NCI-H1436 (cell line): ENCODE measurements at places on chromosomes 1 and 21.

- DNase-seq: no peak
Measured at GRCh38 chr1:212791261-212791675, 309 bp downstream of the NSL1 start.

GRCh38 chr1:16612332-16613172 lies 812 bp downstream of the NBPF1 start:
- no peak for DNase-seq

DNA sequence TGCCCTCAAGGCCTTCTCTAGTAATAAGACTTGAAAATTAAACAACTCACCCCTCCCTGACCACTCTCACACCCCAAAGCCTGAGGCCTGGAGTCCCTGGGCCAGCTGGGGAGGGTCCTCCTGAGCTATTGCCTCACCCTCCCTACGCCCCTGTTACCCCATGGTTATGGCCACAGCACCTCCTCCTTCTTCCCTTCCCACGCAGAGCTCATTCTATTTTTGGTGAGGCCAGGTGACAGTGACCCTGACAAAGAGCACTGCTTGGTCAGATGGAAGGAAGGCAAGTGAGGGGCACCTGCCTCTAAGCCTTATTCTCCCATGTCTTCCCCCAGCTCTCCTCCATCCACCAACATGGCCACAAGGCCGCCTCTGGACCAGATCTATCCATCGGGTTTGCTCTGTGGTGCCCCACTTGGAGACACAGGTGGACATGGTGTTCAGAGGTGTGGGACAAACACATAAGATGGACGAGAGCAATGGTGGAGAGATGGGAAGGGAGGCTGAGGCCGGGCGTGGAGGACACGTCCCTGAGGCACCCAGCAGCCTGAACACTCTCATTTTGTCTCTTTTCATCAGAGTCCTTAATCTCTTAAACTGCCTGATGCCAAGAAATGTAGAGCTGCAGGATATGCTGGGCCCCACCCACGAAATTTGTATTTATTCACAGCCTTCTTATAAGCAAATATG lies 42.6 kb downstream of the FCRL5 start:
- no peak for DNase-seq

DNA sequence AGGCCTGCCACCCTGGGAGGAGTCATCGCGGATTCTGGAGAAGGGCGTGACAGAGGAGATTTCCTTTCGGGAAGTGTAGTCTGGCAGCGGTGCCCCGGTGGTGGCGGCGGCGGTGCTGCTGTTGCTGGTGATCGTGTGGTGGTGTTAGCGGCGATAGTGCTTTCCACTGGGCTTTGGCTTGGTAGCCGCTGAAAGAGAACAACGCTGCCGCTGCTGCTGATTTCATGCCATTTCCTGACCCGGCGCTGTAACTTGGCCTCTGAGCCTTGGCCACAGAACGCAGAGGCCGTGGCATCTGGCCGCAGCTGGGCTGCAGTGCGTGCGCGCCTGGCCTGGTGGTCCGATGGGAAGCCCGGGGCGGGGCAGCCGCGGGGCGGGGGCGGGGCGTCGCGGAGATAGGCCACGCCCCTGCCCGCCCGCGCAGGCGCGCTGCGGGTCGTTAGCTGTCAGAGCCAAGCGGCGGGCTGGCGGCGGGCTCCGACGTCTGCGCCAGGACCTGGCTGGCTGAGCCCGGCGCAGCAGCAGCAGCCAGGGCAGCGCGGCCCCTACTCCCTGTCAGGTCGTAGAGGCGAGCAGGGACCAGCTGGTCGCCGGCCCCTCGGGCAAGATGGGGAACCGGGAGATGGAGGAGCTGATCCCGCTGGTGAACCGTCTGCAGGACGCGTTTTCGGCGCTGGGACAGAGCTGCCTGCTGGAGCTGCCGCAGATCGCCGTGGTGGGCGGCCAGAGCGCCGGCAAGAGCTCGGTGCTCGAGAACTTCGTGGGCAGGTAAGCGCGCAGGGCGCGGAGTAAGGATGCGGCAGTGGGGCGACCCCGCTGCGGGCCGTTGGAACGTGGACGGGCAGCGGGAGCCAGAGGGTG lies at the start of gene DNM3:
DNM3 (plus strand) TSS at position 449 of the 861 bp plus-strand sequence; CDS start at position 608, 159 bp downstream.
- peak; percentile 43 for DNase-seq

- DNase-seq: no peak
Measured at GRCh38 chr1:214249651-214250050, 31.3 kb upstream of the SMYD2 start.

- no peak for DNase-seq
Measured at GRCh38 chr21:31520561-31521098, 138.9 kb upstream of the SOD1 start.

DNA sequence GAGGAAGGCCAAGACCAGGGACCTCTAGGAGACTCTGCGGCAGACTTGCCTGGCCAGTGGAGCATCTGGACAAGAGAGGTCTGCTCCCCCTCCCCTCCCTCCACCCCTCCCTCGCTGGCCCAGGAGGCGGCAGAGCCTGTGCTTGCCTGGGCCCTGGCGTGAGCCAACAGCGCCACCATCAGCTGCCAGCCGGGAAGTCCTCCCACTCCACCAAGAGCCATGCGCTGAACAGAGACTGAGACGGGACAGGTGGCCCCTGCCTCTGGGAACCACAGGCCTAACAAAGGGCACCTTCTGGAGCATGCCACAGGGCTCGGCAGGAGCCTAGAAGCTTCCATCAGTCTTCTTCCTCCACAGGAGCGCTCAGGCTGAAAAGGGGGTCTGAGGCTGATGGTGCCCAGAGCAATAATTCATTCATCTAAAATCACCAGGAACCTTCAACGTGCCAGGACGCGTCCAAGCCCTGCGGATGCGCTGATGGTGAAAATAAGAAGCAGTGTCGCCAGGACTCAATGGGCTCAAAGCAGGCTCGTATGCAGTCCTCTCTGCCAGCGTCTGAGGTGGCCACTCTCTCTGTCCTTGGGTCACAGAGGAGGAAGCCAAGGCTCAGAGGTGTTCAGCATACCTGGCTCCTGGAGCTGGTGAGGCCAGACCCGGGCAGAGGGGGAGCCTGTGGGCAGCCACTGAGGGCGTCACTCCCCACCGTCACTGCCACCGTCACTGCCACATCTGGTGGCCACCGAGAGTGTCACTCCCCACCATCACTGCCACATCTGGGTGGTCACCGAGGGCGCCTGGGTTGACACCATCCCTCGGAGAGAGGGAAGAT lies 161.2 kb downstream of the NPHP4 start:
- no peak for DNase-seq
